ENCODE measurements at places on chromosomes 3 and 15. TPM values are rescaled to one million over a fixed set of nuclear protein-coding genes. Genes with fewer than 3 reads are reported as not detected.

MAGI1 gene
- 31.0 TPM for total RNA-seq

TEX9 gene
- 3.2 TPM for total RNA-seq

MUC4 gene
- total RNA-seq, result under 0.01 TPM

CD200R1 gene
- not detected for total RNA-seq

KBTBD12 gene
- not detected for total RNA-seq

COLQ gene
- 0.46 TPM for total RNA-seq

NUP210 gene
- total RNA-seq, result 34.3 TPM

GABRR3 gene
- not detected for total RNA-seq

FOXB1 gene
- total RNA-seq, result not detected

APBA2 gene
- total RNA-seq, result 37.4 TPM

OSBPL10 gene
- total RNA-seq, result 15.8 TPM

CCNL1 gene
- total RNA-seq, result 123 TPM

RTP1 gene
- not detected for total RNA-seq

IL5RA gene
- not detected for total RNA-seq

Data from epithelial cell of umbilical artery (primary cell).